ENCODE measurements at places on chromosomes 5 and 9.
A peak's percentile ranks its signal among the peaks of the same experiment; 100 is the strongest.

- DNase-seq = no peak
Observed at GRCh38 chr9:110021891-110022290, 186.1 kb downstream of the C9orf152 start.

DNA sequence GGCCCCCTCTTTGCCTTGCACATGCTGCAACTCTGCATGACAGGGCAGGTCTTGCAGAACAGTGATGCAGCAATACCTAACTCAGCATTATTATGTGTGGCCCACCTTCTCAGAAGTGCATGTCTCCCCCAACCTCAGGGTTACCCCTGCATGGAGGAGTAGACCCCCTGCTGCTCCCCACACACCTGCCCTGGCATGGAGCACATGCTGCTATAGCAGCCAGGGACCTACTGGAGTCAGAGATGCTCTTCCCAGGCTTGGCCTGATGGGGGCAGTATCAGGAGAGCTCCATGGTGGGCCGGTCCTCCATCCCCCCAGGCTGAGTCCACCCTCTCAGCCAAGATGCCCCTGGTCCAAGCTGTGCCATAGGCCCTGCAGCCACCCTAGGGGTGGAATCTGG, 13.2 kb upstream of the BOD1 start:
- DNase-seq = no peak

DNA sequence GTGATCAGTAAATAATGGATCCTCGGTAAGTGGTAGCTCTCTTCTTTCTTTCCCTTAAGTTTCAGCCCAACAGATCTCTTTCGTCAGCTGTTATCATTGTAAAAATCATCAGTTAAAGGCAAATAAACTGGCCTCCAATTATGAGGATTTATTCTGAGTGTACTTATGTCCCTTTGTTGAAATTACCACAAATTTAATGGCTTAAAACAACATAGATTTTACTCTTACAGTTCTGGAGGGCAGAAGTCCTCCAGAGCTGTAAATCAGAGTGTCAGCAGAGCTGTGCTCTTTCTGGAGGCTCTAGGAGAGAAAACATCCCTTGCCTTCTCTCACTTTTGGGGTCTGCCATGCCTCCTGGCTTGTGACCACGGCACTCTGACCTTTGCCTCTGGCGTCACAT, 104.6 kb downstream of the INSYN2B start:
- no peak for DNase-seq

DNA sequence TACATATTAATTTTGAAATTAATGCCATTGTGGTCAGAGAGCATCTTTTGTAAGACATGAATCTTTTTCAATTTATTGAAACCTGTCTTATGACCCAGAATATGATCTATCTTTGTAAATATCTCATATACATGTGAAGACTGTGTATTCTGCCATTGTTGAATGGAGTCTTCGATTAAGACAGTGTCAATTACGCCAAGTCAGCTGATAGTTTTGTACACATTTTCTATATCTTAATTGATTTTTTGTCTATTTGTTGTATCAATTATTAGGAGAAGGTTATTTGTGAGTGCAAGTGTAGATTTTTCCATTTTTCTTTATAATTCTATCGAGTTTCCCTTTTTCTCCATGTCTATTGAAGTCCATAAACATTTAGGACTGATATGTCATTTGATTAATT, 471.6 kb downstream of the MED10 start:
- no peak for DNase-seq

DNA sequence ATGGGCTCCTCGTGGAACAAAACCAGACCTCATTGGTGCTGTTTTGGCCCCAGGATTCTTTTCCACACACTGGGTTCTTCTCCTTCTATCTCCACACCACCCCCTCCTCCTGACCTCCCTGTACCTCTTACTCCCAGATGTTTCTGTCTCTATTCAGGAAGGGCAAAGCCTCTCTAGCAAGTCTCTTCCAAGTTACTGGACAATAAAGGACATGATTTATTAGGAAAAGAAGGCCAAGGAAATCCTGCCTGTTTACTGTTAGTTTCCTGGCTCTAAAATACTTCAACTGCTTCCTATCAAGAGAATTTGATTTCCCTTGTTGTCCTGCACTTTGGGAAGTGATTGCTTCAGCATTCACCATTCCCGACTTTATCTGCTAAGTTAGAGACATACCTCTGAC, 262.0 kb downstream of the SAXO1 start:
- DNase-seq = no peak

- DNase-seq = no peak
Observed at GRCh38 chr9:108933231-108933717, 650 bp downstream of the ELP1 start.

DNA sequence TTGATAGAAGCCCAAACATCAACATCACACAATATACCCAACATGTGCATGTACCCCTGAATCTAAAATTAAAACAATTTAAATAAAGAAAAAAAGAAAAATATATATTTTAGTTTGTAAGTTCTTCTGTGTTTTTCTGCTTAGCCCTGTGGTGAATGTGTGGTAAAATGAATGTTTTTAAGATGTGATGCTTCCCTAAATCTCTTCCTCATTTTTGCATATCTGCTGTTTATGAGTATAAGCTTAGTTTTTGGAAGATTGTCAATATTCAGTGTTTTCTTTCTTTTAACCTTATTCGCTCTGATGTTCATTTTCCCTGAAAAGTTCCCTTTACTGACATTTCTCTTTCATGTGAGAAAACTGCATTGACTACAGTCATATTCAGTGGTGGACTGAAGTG, 44.4 kb upstream of the DAB2 start:
- no peak for DNase-seq

- no peak for DNase-seq
Observed at GRCh38 chr9:108163321-108164005, 673.9 kb upstream of the KLF4 start.

DNA sequence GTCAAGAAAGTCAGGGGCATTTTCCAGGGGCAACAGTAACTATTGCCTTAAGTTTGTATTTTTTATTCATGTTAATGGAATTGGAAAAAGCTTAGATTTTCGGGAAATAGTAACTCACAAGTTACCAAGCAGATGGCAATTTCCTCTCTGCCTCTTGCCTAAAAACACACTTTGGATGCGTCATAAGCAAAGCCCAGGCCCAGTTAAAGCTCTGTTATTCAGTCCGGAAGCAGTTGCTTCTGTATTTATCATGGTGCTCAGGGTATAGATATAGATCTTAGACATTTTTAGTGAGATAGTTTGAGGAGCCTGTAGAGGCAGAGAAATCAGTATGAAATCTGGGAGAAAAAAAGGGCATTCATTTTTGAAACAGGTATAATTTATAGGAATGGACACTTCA, 260.3 kb upstream of the TNC start:
- DNase-seq = no peak

DNA sequence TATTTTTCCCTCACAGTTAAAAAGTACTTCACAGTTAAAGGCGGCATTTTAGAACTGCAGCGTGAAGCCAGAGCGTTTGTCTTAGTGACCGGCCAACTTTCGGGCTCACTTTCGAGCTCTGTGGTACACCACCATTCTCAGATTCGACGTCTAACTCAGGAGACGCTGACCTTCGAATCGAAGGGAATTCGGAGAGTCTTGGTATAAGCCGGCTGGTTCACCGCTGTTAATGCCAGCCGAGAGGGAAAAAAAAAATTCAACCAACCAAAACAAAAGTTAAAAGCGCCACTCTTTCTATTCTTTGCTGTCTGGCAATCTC, 544 bp upstream of the SNX24 start:
- no peak for DNase-seq

DNA sequence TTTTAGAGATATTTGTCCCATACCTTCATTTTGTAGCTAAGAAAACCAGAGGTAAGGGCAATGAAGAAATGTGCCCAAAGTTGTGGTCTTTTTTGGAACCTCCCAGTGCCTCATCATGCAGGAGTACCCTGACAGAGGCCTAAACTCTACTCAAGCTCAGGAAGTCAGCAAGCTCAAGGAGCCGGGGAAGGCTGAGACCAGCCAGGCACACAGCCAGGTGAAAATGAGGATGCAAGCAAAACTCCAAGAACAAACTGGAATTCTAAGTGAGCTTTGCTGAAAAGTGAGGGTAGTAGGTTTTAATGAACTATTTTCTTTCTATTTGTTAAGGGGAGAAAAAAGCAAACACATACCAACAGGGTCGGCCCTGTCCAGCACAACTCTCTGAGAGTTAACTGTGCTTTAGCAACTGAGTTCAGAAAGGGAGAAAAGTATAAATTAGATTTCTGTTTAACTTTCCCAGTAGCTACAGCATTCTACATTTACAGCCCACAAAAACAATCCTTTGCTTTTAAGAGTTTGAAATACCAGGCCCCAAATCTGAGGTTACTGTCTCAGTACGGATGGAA, 146.4 kb downstream of the GNAQ start:
- no peak for DNase-seq

- no peak for DNase-seq
Observed at GRCh38 chr5:38029397-38030065, 189.7 kb upstream of the GDNF start.

- DNase-seq = no peak
Observed at GRCh38 chr5:36631620-36632362, 25.4 kb downstream of the SLC1A3 start.

DNA sequence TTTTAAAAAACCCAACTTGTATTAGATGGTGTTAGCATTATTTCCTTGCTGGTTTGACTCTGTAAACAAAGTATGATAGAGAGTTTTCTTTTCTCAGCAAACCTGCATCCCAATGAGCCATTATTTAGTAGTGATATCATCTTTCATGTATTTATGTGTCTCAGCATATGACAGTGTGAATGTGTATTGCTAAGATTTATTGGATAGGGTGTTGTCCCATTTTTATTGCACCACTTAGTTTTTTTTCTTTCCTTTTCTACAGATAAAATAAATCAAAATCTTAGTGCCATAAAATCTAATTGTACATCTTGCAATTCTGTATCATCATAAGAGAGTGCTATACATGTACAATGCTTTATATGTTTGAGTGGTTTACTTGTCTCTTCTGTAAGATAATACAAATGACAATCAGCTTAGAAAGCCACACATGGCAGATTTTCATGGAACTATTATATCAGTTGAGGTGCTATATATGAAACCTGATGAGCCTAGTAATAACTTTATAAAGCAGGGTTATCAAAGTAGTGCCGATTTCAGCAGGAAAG, 149.2 kb upstream of the CYLC2 start:
- DNase-seq = no peak

- DNase-seq = peak; percentile 69
Observed at GRCh38 chr5:142713121-142713706, 27.3 kb upstream of the FGF1 start.

DNA sequence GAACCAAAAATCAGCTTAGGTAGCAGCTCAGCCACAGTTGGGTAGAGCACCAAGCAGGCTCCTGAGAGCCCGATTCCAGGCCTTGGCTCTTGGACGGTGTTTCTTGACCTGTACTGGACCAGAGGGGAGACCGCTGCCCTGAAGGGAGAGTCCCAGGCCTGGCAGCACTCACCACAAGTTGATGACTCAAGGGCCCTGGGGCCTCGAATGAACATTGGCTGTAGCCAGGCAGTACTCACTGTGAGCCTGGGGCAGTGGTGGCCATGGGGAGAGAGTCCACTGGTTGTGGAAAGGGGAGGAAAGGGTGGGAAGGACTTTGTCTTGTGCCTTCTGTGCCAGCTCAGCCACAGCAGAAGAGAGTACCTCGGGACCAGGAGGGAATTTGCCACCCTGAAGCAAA, 166.1 kb downstream of the EDIL3 start:
- DNase-seq = no peak

DNA sequence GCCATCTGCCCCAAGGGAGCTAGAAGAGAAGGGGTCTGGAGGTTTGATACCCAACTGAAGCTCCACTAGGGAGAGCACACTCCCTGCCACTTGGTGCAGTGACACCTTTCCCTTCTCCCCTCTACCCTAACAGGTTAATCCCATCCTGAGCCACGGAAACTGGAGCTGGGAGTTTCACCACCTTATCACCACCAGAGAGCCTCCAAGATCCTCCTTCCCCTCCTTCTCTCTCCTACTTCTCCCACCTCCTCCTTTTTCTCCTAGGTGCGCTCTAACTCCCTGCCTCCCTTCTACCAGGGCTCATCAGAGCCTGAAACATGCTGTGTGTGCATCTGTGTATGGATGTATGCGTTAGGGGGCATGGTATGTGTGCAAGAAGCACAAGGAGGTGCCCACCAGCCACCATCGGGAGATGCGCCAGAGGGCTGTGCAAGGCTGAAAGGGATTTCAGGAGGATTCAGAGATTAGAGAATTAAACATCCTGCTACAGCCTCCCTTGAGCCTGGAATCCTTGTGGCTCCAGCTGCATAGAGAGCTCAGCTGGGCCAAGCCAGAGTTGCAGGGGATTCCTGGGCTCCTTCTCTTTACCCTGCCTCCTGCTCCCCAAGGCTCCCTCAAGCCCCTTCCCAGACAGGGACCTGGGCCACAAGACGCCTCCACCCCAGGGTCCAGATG, 89.8 kb downstream of the PCDH1 start:
- no peak for DNase-seq

DNA sequence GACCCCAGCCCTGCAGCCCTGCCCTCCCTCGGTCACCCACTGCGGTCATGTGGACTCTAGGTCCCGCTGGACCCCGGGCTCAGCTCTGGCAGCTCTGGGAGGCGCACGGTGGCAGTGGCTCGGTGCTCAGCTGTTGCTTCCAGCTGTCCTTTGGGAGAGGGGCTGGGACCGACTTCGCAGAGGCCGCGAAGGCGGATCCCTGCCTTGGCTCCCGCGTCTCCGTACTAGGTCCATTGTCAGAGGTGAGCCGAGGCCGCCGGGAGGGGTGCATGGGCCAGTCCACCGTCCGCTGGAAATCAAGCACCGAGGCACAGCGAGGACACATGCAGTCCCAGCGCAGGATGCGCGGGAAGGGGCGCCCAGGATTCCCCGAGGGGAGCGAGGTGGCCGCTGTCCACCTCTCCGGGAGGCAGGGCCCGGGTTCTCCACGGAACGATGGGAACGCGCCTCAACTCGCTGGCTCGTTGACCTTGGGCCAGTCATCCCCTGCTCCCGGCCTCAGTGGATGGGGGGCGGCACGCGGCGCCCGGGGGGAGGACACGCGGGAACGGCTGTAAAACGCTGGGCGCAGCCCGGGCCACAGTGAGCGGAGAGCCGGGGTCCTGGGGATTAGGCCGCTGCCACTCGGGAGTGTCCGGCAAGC, 732 bp downstream of the GBGT1 start:
- DNase-seq = no peak

- no peak for DNase-seq
Observed at GRCh38 chr9:121182989-121183388, 18.7 kb downstream of the RAB14 start.

DNA sequence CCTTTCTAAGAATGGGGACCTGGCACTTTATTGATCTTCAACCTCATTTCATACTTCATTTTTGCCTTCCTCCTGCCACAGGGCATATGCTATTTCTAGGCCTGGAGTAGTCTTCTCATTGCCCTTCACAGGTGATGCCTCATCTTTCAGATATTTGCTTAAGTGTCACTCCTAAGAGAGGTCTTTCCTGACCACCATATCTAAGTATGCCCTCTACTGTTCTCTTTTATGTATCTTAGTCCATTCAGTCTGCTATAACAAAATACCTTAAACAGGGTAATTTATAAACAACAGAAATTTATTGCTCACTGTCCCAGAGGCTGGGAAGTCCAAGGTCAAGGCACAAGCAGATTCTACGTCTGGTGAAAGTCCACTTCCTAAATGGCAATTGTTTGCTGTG, 99.1 kb downstream of the ADAMTS6 start:
- DNase-seq = no peak

Data from stimulated activated CD8-positive, alpha-beta memory T cell treated with anti-CD3 and anti-CD28 coated beads, Interleukin-2, amount 100 ng/mL, for 1 hour (primary cell).